DMS53 (cell line): ENCODE measurements at places on chromosomes 11 and 22.

DNA sequence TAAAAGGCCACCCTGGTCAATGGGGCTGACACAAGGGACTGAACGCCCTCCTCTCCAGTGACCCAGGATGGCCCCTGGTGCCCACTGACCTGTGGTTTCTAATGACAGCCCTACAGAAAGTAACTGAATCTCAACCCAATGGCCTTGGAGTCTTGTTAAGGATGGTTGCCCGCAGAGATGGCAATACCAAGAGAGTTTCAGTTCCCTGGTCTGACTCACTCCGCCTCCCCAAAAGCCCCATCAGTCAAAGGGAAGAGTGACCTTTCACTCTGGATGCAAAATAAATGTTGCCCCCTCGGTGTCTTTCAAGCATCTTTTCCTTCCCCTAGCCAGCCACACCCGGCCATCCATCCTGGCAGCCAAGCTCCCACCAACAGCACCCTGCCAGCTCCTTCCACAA is 57.7 kb upstream of the ISX start:
- DNase-seq, result no peak

GRCh38 chr22:38316364-38317121 is 690 bp downstream of the CSNK1E start:
- DNase-seq, result peak; percentile 46

DNA sequence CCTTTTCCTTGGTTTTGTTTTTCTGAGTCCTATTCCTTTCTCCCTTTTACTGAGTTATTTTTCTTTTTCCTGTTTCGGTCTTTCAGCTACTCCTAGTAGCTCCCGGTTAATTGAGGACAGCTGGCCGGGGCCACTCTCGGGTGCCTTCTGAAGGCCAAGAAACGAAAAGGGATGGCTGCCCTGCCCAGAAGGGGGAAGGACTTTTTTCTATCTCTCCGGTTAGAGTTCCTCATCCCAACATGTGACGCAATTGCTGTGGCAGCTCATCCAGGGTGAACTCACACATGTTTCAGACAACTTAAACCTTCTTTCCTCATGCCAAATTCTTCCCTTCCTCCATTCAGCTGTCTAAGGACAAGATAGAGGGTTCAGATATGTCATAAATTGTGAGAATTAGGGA is 83.6 kb downstream of the PIWIL4 start:
- no peak for DNase-seq

DNA sequence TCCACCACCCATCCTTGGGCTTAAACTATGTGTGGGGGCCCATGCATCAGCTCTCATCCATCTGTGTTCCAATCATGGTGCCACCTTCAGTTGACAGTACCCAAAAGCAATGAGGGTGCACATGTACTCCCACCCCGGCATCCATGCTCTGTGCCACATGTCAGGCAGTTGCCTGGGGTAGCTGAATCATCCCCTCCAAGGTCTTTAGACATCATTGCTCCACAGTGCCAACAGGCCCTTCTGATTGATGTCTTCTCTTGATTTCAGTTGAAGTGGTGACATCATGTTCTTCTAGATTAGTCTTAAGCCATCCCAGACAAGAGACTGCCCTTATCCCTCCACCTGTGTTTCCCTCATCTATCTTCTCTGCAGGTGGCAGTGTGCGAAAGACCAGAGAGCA is 42.5 kb downstream of the TMPRSS5 start:
- DNase-seq, result peak; percentile 51

GRCh38 chr11:82883853-82884252 is 16.4 kb downstream of the PRCP start:
- no peak for DNase-seq

- DNase-seq, result no peak
Measured at GRCh38 chr11:78150346-78150745, 10.9 kb upstream of the ALG8 start.

GRCh38 chr11:47314992-47315391 is 37.5 kb downstream of the MYBPC3 start:
- no peak for DNase-seq

DNA sequence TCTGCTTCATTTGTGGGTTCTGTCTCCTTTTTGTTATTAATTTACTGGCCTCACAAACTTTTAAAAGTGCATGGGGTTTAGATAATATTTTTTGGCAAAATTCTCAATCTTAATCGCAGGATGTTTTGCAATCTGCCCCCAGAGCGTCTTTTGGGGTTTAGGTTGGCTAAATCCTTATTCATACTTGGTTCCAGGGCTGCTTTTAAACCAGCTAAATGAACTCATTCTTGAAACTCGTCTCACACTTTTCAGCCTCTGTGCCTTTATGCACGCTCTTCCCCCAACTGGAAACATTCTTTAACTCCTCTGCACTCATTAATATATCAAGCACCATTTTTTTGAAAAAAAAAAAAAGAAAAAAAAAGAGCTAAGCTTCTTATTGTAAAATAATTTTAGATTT is 131.7 kb downstream of the KIF18A start:
- no peak for DNase-seq

DNA sequence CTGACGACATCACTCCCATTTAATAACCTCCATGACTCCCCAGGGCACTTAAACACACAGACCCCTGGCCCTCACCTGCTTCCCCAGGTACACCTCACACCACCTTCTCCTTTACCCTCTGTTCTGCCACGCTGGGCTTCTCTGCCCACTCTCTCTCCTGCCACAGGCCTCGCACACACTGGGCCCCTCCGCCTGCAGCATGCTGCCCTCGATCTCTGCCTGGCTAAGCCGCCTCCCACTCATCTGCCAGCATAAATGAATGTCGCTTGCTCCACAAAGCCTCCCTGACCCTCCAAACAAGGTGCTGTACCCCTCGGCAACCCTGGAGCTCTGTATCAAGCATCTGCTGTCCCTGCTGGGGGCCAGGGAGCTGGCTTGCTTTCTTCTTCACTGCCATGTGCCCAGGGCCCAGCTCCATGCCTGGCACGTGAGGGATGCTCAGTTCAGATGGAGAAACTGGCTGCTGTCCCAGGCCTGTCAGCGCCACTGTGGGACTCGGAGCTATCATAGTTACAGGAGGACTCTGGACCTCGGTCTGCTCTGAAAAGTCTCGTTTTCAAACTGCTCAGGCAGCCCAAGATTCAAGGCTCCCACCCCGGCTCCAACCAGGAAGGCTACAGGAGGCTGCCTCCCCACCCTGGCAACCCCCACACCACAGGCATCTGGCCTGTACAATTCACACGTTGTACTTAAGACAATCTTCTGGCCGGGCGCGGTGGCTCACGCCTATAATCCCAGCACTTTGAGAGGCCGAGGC is 11.9 kb downstream of the TTLL1 start:
- DNase-seq, result no peak

- DNase-seq, result peak; percentile 51
Measured at GRCh38 chr22:29710922-29711593, 8.7 kb upstream of the CABP7 start.

DNA sequence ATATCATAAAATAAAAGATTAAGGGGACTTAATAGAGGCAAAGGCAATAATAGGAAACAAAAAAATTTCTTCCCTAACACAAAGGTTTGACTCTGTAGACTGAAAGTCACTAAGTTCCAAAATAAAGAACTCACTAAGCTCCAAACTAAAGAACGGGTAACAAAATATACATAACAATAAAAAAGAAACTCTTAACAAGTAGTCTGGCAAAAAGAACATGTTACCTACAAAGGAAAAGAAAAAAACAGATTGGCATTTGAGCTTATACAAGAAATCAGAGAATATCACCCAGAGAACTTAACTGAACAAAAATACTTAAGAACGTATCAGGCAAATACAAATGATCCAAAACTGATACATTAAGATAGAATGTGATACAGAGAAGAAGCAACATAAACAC is 7.5 kb downstream of the ARHGAP32 start:
- DNase-seq, result no peak

DNA sequence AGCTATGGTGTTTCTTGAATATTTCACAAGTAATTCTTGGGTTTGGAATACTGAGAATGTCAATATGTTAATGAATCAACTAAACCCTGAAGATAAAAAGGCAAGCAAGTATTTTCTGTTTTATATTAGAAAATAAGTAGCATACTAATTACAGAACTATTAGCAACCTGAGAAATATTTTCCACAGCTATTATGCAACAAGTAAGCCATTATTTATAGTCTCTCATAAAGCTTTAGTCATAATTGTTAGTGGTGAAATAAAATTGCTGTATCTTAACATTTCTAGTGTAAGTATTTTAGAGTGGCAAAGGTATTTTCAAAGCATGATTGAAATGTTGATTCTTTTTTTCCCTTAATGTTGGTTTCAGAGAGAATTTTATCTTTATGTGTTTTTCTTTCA is 53.3 kb downstream of the FAR1 start:
- no peak for DNase-seq

- no peak for DNase-seq
Measured at GRCh38 chr22:42069801-42070516, 653 bp downstream of the NAGA start.

GRCh38 chr11:66696146-66696545 is 18.5 kb upstream of the RBM4B start:
- DNase-seq, result peak; percentile 53

GRCh38 chr22:48858121-48858520 is 969.6 kb downstream of the BRD1 start:
- DNase-seq, result no peak

DNA sequence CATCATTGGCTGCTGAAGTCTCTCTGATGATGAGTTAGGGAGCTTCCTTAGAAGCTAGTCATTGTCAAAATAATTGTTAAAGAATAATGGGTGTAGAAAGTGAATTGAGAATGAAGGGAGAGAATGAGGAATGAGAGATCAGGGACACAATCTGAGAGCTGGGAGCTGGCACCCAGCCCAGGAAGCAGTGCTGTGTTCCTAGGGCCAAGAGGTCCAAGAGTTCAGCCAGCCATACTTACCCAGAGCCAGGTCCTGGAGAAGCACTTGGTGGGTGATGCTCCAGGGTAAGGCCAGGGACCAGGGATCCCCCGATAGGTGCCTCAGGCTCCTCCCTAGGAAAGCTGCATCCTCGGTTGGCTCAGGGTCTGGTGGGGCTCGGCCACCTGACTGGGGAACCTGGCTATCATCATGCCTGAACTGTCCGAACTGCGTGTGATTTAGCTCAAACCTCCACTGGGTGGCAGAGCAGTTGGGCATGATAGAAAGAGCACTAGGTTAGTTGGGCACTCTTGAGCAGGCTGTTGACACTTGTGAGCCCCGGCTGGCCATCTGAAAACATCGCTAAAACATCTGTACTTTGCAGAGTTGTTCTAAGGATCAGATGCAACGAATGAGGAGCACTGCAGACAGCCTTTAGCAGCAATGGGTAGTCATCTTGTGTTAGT is 123.9 kb upstream of the NCAM1 start:
- peak; percentile 87 for DNase-seq

- peak; percentile 66 for DNase-seq
Measured at GRCh38 chr22:39530692-39531331, 1.7 kb downstream of the RPS19BP1 start.

GRCh38 chr11:124763156-124763947 is 1.3 kb upstream of the ESAM start:
- peak; percentile 93 for DNase-seq

DNA sequence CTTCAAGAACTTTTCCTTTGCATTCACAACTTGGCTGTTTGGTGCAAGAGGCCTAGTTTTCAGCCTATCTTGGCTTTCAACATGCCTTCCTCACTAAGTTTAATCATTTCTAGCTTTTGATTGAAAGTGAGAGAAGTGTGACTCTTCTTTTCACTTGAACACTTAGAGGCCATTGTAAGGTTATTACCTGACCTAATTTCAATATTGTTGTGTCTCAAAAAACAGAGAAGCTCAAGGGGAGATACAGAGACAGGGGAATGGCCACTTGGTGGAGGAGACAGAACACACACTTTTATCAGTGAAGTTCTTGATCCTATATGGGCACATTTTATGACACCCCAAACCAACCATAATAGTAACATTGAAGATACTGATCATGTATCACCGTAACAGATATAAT is 532.3 kb downstream of the DLG2 start:
- DNase-seq, result no peak

- no peak for DNase-seq
Measured at GRCh38 chr11:79102840-79103239, 338.0 kb downstream of the TENM4 start.

DNA sequence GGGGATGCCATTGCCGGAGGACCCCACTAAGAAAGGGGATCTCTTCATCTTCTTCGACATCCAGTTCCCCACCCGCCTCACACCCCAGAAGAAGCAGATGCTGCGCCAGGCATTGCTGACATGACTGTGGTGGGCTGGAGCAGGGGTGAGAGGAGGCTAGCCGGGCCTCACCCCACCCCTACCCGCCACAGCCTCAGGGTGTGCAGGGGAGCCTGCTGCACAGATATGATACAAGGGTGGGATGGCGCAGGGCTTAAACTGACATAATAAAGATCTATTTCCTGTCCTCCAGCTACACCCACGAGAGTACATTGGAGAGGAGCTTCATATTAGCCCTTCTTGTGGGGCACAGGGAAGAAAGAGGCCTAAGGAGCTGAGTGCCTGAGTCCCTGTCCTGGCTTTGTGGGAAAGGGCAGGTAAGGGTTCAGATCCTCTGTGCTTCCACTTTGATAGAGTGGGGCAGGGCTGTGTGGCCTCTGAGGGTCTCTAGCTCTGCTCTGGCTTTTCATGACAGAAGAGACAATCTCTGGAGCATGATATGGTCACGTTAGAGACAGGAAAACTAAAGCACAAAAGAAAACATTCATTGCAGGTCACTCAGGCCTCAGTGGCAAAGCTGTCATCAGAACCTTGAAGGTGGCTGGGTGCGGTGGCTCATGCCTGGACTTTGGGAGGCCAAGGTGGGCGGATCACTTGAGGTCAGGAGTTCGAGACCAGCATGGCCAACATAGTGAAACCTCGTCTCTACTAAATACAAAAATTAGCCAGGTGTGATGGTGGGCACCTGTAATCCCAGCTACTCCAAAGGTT is 12.4 kb downstream of the UCP2 start:
- DNase-seq, result peak; percentile 75

GRCh38 chr11:132367293-132367692 is 996.9 kb downstream of the NTM start:
- DNase-seq, result no peak

GRCh38 chr11:113874581-113875233 is 665 bp downstream of the USP28 start:
- DNase-seq, result peak; percentile 39

DNA sequence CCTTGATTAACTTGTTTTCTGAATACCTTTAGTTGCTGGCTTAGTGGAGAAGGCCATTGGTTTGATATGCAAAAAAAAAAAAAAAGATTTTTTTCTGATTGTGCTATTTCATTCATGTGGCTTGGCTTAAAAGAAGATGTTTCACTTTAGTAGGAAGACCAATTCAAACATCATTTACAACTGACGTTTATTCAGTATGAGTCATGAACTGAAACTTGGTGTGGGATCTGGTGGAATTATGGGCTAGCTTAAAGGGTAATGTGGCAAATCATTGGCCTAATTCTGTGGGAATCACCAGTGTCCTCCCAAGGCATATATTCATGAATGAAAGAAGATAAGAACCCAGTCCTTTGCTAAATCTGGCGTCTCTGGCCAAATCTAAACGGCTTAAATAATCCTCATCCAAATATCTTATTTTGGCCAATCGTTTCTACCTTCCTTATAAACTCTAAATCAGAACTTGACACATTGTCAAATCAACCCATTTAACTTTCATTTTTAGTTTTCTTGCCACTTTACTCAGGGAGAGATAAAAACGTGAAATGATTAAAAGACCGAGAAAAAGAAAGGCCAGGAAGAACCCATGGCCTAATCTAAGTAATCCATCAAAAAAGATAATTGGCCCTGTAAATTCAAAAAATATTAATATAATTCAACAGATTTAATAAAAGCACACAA is 77.0 kb downstream of the DDIAS start:
- DNase-seq, result peak; percentile 67

GRCh38 chr11:11798586-11799438 is 43.0 kb upstream of the USP47 start:
- peak; percentile 62 for DNase-seq
